ENCODE measurements at places on chromosomes 6 and 20.

DNA sequence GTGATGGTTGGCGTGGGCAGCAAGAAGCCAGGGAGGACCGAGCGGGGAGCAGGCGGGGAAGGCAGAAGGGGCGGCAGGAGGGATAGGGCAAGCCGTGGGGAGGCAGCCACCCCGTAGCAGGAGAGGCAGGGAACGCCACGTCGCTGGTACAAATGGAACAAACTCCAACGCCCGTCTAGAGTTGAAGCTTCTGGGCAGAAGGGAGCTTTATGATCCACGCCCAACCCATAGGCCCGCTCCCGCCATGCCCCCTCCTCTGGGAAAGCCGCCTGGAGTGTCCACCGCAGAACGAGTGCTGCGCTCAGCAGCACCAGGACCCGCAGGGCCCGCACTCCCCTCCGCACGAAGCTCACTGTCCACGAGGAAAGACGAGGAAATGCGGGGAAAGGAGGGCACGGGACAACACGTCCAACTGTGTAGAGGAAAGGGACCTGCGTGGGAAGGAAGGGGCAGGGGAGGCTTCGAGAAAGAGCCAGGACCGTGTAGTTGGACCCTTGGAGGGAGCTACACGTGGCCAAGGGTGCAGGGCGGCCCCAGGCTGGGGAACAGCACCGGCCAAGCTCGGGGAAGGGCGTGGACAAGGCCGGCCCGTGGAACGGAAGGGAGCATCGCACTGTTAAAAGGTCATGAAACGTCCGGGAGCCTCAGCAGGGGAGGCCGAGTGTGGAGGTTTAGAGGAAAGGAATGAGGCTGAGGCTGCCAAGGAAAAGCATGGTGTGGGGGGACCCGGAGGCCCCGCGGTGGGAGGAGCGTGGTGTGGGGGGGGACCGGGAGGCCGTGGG is 204.0 kb downstream of the DLL1 start:
- DNase-seq = no peak
- H3K4me3 ChIP-seq = no peak overlapping the region
- no peak overlapping the region for H3K27ac ChIP-seq
- peaks cover 21% of the 10 kb centered on the region for H3K4me1 ChIP-seq

GRCh38 chr20:32749914-32750637 is 6.8 kb upstream of the COMMD7 start:
- no peak overlapping the region for H3K27ac ChIP-seq
- H3K4me3 ChIP-seq = no peak overlapping the region
- H3K4me1 ChIP-seq = peaks cover 6% of the 10 kb centered on the region
- H3K36me3 ChIP-seq = no peaks in the 10 kb centered on the region
- DNase-seq = peak; percentile 35

DNA sequence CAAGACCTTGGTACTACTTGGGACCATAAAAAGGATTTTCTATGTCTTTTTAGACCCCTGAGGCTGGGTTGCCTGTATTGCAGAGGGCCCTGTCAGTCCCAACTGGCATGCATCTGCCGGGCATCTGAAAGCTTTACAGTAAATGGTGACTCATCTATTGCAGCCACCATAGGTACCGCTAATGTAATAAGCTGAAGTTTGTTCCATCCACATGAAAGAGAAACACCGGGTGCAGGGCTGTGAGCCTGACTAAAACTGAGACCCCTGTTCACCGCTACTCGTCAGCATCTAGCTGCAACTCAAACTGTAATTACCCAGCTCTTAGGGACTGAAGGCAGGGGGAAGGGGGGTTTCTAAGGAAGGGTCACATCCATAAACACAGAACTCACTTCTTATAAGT is 49.5 kb downstream of the TRERF1 start:
- H3K27ac ChIP-seq = no peak overlapping the region
- DNase-seq = no peak
- H3K4me1 ChIP-seq = peaks cover 25% of the 10 kb centered on the region
- H3K27me3 ChIP-seq = peaks cover 3% of the 10 kb centered on the region
- H3K36me3 ChIP-seq = peaks cover 5% of the 10 kb centered on the region
- H3K4me3 ChIP-seq = no peak overlapping the region

GRCh38 chr20:49899541-49900383 is 15.6 kb downstream of the SPATA2 start:
- no peaks in the 10 kb centered on the region for H3K27me3 ChIP-seq
- no peak overlapping the region for H3K4me3 ChIP-seq
- H3K27ac ChIP-seq = no peak overlapping the region
- H3K4me1 ChIP-seq = peaks cover 2% of the 10 kb centered on the region
- no peak for DNase-seq

- H3K4me1 ChIP-seq = no peaks in the 10 kb centered on the region
- no peak overlapping the region for H3K4me3 ChIP-seq
- no peak for DNase-seq
- H3K27ac ChIP-seq = no peak overlapping the region
- H3K27me3 ChIP-seq = no peaks in the 10 kb centered on the region
These were observed 3.8 kb downstream of the ZNF334 start for GRCh38 chr20:46509523-46509922.

- no peak for DNase-seq
- H3K27ac ChIP-seq = no peak overlapping the region
- H3K36me3 ChIP-seq = peaks cover 5% of the 10 kb centered on the region
- no peaks in the 10 kb centered on the region for H3K4me1 ChIP-seq
- no peak overlapping the region for H3K4me3 ChIP-seq
These were observed 90.7 kb downstream of the PLG start for GRCh38 chr6:160792708-160793107.

DNA sequence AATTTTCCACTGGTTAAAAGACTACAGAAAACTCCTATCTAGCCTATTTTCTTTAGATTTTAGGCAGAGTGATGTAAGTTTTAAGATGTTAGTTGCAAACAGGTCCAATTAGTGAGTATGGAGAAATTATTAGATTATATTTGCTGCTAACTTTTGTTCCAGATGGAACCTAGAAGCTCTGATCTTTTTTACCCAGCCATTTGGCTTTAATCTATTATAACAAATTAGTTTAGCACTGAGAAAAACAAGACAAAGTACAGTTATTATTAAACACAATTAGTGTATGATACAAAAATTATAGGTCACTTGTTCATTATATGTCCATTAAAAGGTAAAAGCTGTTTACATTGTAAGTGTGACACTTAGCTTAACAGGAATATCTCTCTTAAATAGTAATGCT is 2.5 kb downstream of the FAM162B start:
- no peak for DNase-seq
- H3K27me3 ChIP-seq = peaks cover 10% of the 10 kb centered on the region
- no peaks in the 10 kb centered on the region for H3K36me3 ChIP-seq
- H3K27ac ChIP-seq = no peak overlapping the region

- no peak overlapping the region for H3K27ac ChIP-seq
- no peaks in the 10 kb centered on the region for H3K36me3 ChIP-seq
- no peak for DNase-seq
- no peaks in the 10 kb centered on the region for H3K27me3 ChIP-seq
- H3K4me1 ChIP-seq = no peaks in the 10 kb centered on the region
These were observed 67.8 kb upstream of the RALGAPA2 start for GRCh38 chr20:20780127-20780824.

- no peak overlapping the region for H3K27ac ChIP-seq
- H3K27me3 ChIP-seq = peaks cover 16% of the 10 kb centered on the region
- H3K36me3 ChIP-seq = no peaks in the 10 kb centered on the region
- H3K4me3 ChIP-seq = peak overlapping the region; percentile 67
- DNase-seq = no peak
These were observed 695 bp upstream of the TGIF2 start for GRCh38 chr20:36572701-36573102.

GRCh38 chr6:25872814-25873213 is 1.2 kb downstream of the SLC17A3 start:
- H3K4me3 ChIP-seq = no peak overlapping the region
- peaks cover 2% of the 10 kb centered on the region for H3K27me3 ChIP-seq
- no peaks in the 10 kb centered on the region for H3K4me1 ChIP-seq
- H3K27ac ChIP-seq = no peak overlapping the region
- no peak for DNase-seq

DNA sequence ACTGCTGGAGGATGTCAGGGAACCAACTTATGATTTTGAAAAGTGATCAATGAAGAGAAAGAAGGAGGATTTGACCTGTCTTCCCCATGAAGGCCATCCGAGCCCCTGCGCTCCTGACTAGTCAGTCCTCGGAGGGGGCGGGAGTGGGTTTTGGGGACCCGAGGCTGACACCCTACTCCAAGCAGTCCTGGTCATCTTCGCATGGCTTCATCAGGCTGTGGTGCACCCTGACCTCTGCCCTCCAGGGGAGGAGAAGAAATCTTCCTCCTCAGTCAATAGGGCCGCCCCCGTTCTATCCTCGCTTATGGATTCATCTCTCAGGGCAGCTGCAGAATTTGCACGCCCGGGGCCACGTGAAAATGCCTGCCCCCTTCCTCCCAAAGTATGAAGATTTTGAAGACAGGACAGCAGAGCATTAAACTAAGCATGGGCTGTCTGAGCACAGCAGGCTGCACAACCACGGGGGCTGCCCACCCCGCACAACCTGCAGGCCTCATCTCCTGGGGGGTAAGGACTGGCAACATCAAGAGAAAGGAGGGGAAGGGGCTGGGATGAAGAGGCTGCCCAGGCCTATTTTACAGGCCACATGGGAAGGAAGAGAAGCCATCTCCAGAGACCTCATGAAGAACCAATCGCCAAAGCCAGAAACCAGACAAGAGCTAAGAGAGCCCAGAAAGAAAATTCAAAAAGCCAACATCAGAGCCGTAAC is 138.1 kb upstream of the PHACTR3 start:
- peaks cover 4% of the 10 kb centered on the region for H3K27me3 ChIP-seq
- H3K4me1 ChIP-seq = peaks cover 5% of the 10 kb centered on the region
- DNase-seq = no peak
- H3K36me3 ChIP-seq = no peaks in the 10 kb centered on the region
- H3K27ac ChIP-seq = no peak overlapping the region

DNA sequence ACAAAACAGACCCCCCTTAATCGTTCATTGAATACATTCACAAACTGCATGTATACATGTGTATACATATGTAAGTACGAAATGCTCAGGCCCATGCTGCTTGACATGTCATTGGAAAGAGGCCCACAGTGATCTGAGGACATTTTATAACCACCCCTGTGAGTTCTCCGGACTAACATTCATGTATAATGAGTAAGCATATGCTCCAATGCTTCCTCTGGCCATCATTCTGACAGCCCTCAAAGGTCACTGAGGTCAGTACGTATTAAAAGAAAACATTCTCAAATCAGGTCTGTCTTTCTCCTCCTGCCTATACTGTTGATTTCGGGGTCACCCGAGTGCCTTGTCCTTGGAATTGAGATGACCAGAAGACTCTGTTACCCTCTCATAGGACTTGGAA is 54.9 kb downstream of the TENT5A start:
- H3K27me3 ChIP-seq = peaks cover 2% of the 10 kb centered on the region
- H3K27ac ChIP-seq = no peak overlapping the region
- H3K36me3 ChIP-seq = no peaks in the 10 kb centered on the region
- no peaks in the 10 kb centered on the region for H3K4me1 ChIP-seq
- H3K4me3 ChIP-seq = no peak overlapping the region

- no peak overlapping the region for H3K27ac ChIP-seq
- H3K27me3 ChIP-seq = no peaks in the 10 kb centered on the region
- peaks cover 4% of the 10 kb centered on the region for H3K36me3 ChIP-seq
- no peak overlapping the region for H3K4me3 ChIP-seq
These were observed 46.2 kb downstream of the MAN1A1 start for GRCh38 chr6:119303164-119303887.

DNA sequence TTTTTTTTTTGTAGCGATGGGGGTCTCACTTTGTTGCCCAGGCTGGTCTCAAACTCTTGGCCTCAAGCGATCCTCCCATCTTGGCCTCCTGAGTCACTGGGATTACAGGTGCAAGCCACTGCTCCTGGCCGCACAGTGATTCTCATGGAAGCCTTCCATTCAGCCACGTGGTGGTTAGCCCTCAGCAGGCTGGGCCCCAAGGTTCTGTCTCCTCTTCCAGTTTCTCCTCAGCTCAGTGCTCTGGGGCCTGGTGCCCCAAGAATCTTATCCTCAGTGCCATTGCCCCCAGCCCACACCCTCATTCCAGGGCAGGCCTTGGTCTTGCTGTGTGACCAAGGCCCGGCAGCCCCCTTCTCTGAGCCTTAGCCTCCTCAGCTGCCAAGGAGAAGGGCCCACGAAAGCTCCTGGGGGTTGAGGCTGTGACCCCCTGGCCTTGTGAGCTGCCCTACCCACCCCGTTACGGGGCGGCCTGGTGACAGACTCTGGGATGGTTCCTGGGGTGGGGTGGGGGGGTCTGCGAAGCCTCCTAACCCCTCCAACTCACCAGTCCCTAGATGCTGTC is 16.4 kb downstream of the SRC start:
- peaks cover 7% of the 10 kb centered on the region for H3K4me1 ChIP-seq
- H3K36me3 ChIP-seq = peaks cover 16% of the 10 kb centered on the region
- H3K4me3 ChIP-seq = no peak overlapping the region

- H3K27me3 ChIP-seq = peaks cover 1% of the 10 kb centered on the region
- no peak for DNase-seq
- no peaks in the 10 kb centered on the region for H3K4me1 ChIP-seq
- H3K4me3 ChIP-seq = no peak overlapping the region
- peaks cover under 1% of the 10 kb centered on the region for H3K36me3 ChIP-seq
These were observed 125.6 kb downstream of the CDC5L start for GRCh38 chr6:44512868-44513741.

DNA sequence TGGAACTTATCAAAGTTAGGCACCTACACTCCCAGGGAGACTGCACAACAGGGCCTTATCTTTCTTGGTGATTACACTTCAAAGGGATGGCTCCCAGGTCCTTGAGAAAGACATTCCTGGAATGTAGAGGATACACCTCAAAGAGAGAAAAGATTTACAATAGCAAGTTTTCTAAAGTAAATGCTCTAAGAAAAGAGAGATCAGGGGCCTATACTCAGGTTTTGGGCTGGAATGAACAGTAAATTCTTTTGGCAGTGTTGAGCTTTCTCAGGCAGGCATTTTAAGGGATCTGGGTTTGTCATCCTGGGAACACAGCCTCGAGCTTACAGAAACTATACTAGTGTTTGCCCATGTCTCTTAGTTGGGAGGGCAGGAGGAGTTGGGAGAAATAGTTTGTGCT is 31.7 kb upstream of the ME1 start:
- H3K27me3 ChIP-seq = peaks cover 4% of the 10 kb centered on the region
- H3K4me1 ChIP-seq = no peaks in the 10 kb centered on the region
- H3K4me3 ChIP-seq = no peak overlapping the region
- no peak for DNase-seq
- no peak overlapping the region for H3K27ac ChIP-seq

DNA sequence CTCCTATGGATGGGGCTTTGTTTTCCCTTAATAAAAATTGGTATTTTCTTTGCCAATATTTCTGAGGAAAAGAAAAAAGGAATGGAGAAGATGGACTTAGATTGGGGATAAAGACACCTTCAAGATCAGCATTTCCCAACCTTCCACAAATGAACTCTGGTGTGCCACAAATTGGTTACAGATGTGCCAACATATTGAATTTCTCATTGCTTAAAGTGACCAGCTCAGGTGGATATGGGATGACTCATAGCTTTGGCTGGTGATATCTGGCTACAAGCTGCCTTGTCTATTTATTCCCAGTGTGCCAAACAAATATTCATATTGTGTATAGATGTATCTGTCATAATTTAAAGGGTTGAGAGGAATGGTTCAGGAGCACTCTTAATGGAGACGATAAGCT is 32.5 kb downstream of the THEMIS start:
- DNase-seq = no peak
- H3K27ac ChIP-seq = no peak overlapping the region
- H3K27me3 ChIP-seq = no peaks in the 10 kb centered on the region
- no peaks in the 10 kb centered on the region for H3K4me1 ChIP-seq
- peaks cover 4% of the 10 kb centered on the region for H3K36me3 ChIP-seq

- peaks cover 2% of the 10 kb centered on the region for H3K4me1 ChIP-seq
- H3K27ac ChIP-seq = no peak overlapping the region
- H3K36me3 ChIP-seq = peaks cover 4% of the 10 kb centered on the region
- no peak overlapping the region for H3K4me3 ChIP-seq
- DNase-seq = no peak
These were observed 30.8 kb upstream of the BPIFA2 start for GRCh38 chr20:33137195-33137594.

Measured in glutamatergic neuron (in vitro differentiated cells).